Globus pallidus (tissue), 1 donor: ENCODE measurements at places on chromosomes 4 and X.

GRCh38 chr4:20297261-20297660, 45.6 kb downstream of the SLIT2 start:
- DNase-seq: no peak

DNA sequence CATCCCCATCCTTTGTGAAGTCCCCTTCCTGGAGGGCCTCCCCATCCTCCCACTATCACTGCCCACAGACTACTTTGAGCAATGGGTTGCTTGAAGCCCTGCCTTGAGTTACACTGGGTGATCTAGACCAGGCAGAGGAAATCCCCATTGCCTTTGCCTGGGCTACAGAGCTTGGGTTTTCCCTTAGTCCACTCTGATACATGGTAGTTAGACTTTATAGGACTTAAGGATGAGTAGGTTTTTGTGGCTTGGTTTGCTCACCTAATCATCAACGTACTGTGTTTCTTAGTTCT, 56.6 kb downstream of the TMEM131L start:
- DNase-seq: no peak

- DNase-seq: peak; percentile 22
Measured at GRCh38 chr4:106273831-106274230, 42.2 kb downstream of the TBCK start.

- DNase-seq: no peak
Measured at GRCh38 chr4:152719291-152719690, 39.5 kb upstream of the TMEM154 start.

DNA sequence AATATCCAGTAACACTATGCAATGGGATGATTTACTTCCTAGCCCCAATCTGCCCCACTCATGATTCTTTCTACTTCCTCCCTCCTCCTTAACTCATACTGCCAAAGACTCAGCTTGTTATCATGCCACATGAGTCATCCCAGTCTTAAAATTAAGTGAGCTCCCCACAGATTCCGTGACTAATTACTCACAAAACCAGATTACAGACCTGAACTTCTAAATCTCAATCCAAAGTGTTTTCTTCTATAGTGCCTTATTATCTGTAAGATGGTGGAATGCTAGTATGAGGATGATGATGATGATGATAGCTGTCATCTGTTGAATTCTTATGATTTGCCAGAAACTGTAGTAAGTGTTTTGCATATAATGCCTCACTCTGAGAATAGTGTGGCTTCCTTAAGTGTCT, 27.7 kb upstream of the GPC3 start:
- DNase-seq: no peak

DNA sequence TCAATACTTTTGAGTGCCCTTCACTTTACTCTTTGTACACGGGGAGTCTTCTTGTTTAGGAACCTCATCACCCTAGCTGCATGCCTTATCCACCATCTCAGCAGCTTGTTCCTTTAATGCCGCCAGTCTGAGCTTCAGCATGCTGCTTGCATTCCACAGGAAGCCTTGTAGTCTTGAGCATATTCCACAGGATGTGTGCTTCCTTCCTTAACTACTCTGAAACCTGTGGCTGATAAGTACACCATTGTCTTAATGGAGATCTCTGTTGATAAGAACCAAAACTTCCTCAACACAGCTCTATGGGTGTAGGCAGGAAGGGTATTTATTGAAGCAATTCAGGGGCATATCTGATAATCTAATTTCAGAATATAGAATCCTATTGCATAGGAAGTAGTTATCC, 24.4 kb upstream of the CCNI start:
- DNase-seq: no peak

DNA sequence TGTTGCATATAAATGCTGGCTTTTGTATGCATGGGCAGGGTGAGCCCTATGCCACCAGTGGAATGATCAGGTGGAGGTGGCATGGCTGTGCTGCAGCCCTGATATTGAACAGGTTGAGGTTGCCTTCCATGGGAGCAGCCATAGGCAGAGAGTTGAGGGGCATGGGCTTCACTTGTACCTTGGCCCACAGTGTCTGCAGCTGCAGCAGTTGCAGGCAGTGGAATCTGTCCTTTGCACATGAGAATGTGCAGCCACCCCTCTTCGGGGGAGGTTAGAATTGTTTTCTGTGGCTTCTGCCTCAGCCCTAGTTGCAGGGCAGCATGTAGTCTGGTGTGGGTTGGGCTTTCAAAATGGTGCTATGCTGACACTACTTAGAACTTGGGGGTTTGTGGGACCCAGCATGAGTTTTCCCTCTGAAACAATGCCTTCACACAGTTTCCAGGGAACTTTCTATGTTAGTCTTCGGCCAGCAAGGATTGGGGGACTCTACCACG, 25.4 kb upstream of the VSIG1 start:
- no peak for DNase-seq

GRCh38 chr4:16157609-16158503, 68.4 kb downstream of the TAPT1 start:
- DNase-seq: no peak

DNA sequence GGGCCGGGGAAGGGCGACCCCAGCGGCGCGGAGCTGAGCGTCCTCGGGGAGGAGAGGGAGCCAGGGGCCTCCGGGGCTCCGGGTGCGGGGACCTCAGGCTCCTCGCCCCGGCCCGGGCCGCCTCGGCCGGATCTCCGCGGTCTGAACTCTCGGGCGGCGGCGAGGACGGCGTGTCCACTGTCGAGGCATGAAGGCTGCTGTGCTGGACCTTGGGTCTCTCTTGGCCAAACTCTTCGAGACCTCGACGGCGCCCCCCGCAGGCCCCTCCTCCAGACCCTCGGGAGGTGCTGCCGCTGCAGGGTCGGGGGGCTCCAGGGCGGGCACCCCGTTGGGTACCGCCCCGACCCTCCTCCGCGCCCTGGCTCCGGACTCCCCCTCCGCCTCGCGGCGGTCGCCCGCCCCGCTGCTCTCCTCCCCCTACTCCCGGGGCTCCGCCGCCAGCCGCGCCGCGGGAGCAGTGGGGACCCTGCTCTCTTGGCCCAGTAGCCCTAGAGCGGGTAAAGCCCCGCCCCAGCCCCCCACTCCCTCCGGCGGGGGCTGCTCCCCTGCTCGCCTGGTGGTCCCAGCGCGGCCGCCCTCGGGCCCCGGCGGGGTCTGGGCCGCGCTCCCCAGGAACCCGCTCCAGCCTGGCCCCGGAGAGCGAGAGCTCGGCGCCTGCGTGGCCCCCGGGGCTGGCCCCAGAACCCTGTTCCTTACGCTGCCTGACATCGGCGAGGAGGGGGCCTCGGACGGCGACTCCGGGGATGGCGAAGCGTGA, 564 bp downstream of the FAM149A start:
- DNase-seq: no peak

DNA sequence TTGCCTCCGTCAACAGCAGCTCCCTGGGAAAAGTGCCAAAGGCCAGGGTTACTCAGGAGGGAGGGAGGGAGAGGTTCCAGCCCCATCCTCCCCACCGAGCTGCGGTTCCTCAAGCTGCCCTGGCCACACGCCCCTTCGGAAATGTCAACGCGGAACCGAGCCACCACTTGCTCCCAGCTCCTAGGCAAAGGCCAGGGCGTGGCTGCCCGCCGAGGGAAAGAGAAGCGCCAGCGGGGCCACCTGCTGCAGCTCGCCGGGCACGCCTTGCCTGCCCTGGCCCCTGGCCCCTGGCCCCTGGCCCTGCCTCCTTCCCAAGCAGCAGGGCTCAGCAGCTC, 15.3 kb downstream of the SLC6A8 start:
- DNase-seq: no peak

DNA sequence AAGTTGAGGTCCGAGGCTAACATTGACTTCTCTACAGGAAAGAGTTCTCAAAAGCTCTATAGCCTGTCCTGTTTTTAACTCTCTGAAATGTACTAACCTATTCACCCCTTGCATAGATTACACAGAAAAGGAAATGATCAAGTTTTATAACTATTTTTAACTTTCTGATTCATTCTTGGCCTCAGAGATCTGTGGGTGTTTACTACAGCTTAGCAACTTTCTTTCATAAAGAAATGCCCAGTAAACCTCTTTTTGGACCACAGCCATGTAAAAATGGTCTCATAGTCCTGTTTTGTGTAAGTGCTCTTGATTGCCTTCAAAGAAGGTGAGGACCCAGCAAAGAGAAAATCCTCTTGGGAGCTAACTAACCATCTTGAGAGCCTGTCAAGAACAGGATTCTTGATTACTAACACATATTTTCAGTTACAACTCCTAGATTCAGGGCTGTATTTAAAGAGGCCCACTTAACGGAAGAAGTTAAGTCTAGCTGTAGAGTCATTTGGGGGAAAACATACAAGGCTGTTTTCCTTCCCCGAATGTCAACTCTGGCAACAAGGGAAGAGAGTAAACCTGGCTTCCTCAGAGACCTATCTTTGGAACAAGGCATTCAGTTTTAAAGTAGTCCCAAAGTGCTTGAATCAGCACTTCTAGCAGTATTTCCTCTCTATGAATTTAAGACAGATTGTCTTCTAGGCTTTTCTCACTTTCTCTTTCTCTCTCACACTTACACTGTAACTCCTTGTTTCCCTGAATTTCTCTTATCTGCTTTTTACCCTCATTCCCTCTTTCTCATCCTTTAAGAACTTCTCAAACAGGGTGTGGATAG, 78.2 kb downstream of the IL21 start:
- no peak for DNase-seq

- DNase-seq: no peak
Measured at GRCh38 chr4:98620087-98620784, 38.2 kb downstream of the TSPAN5 start.

DNA sequence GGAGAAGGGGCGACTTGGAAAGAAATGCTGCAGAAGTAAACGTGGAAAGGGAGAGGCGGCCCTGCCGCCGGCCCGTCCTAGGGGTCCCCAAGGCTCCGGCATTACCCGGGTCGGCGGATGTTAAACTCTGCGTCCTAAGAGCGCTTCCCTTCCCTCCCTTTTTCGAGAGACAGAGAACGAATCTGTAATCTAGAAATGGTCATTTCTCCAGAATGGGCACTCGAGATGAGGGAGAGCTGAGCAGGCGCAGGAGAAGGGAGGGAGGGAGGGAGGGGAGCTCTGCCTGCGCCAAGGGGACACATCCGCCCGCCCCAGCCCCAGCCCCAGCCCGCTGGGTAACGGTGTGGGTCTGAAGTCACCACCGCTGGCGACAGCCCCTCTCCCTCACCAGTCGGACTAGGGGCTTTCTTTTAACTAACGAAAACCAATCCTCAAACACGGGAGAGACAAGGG, 1.7 kb downstream of the HCFC1 start:
- peak; percentile 69 for DNase-seq

DNA sequence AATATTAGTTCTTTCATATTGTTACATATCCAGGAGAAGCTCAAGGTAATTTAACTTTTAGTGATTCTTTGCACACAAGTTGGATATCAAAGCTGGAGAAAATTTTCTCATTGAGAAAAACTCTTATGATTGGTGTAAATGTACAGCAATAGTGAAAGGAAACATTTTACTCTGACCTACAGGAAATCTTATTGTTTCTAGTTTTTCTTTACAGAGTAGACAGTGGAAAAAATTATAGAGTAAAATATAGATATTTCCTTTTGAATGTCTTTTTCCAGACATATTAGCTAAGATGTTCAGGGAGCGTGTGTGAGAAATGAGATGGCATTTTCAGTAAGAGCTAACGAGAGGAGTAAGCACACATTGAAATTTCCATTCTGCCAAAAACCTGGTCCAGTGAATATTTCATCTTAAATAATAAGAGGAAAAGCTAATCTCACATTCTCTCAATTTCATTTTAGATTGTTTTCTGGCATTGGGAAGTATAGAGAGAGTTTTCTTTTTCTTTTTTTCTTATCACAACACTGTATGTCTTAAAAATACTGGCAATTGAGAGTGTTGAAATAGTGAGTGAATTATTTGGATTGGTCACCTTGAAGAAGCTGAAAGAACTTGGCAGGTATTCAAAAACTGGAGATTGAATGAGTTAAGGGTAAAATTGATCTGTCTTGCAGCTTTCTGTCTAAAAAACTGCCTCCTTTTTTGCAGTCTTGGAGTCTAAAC, 15.6 kb upstream of the ATP8A1 start:
- DNase-seq: no peak

GRCh38 chr4:25110527-25111329, 49.5 kb downstream of the SEPSECS start:
- no peak for DNase-seq

GRCh38 chr4:13888112-13888511, 260.6 kb upstream of the BOD1L1 start:
- DNase-seq: no peak

DNA sequence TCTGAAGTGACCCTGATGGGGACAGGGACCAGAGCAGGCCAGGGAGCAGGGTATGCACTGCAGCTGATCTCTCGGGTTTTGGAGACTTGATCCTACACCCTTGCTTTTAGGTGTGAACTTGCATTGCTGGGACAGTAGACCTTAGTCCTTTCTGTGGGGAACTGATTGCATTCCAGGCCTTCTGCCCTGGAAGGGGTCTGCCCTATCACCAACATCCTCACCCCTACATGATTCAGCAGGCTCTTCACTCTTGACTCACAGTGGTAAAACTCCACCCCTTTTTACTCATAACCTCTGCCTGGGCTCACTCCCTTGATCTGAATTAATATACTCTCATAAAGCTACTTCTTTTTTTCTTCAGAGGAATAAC, 6.6 kb upstream of the DDX60L start:
- DNase-seq: no peak

- DNase-seq: no peak
Measured at GRCh38 chr4:138558886-138559285, 316.7 kb upstream of the SLC7A11 start.

GRCh38 chrX:119466970-119467369, 1.3 kb upstream of the SLC25A5 start:
- no peak for DNase-seq

DNA sequence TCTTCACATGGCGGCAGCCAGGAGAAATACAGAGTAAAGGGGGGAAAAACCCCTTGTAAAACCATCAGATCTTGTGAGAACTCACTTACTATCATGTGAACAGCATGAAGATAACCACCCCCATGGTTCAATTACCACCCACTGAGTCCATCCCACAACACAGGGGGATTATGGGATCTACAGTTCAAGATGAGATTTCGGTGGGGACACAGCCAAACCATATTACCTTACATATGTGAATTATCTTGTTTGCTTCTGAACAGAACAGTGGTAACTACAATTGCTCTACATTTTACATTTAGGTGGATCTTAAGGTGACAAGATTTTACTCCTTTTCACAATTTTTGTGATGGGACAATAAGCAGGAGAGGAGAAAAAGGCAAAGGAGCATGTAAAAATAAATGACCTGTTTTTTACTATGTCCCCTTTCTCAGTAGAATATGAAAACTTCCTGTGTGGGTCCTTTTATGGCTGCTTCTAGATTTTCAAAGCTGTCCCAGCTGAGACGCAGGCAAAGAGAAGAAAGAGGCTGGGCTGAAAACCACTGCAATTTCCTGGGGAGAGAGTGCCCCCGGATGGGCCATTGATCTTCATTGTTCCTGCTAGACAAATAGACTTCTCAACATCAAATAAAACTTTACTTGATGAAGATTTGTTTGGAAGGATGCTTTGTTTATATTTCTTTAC, 45.9 kb upstream of the PGM2 start:
- peak; percentile 26 for DNase-seq

- no peak for DNase-seq
Measured at GRCh38 chr4:153651116-153651515, 33.0 kb upstream of the TLR2 start.

DNA sequence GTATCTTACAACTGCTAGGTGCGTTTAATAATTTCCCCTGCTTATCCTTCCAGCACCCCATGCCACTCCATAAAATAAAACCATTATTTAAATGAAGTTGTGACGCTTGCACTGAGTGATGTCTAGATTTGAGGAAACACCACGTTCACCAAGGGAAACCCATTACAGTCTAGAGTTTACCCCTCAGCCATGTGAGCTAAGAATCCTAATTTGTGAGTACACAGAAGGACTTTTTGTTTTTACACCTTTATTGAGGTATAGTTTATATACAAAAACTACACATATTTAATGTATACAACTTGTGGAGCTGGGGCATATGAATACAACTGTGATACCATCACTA, 326.8 kb downstream of the RAPGEF2 start:
- DNase-seq: no peak
